ENCODE measurements at places on chromosomes 6 and 20.
A peak's percentile ranks its signal among the peaks of the same experiment; 100 is the strongest.

- no peak for DNase-seq
These were observed 1.1 kb upstream of the FOXQ1 start for GRCh38 chr6:1310628-1311399.

DNA sequence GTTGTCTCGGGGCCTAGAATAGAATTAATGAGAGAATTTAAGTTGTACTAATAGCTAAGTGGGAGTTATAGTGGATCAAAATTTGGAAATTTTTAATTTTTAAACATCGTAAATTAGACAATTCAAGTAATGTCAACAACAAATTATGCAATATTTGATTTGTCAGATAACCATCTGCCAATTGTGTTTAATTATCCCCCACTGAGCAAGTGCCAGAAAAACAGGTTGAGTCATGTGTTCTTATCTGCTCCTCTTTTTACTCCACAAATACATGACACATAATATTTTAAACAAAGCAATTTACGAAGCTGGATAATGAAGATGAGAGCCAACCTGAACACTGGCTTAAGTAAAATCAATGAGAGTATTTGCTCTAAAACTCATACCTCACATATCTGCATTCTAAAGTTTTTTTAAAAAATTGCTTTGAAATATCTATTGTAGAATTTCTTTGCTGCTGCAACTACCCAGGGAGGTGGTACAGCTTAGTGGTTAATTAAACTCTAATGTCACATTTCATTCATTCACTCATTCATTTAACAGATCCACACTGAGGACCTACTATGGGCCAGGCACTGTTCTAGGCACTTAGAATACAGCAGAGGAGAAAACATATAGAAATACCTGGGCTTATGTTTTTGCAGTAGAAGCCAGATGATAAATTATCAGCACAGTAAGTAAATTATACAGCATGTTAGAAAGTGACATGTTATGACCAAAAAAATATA is 57.1 kb upstream of the MAP7 start:
- peak; percentile 25 for DNase-seq

DNA sequence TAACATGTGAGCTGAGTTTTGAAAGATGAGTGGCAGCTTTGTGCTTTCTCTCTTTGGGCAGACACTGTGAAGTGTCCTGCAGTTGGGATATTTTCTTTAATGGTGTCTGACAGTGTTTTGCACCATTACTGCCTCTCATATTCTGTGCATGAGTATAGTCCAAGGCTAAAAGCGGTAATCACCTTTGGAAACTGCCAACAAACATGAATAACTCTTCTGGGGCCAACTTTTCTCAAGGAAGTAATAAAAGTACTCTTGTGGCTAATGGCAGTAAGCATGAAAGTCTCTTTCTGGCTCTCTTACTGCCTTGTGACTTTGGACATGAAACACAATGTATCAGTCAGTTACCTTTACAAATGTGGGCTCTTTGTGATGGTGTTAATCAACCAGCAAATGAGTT is 91.7 kb upstream of the SOX4 start:
- no peak for DNase-seq

- no peak for DNase-seq
These were observed 70.2 kb upstream of the TMEM170B start for GRCh38 chr6:11467364-11467763.

GRCh38 chr6:100167585-100167984 is 173.6 kb upstream of the MCHR2 start:
- no peak for DNase-seq
